ENCODE measurements at places on chromosomes 12 and 14.

DNA sequence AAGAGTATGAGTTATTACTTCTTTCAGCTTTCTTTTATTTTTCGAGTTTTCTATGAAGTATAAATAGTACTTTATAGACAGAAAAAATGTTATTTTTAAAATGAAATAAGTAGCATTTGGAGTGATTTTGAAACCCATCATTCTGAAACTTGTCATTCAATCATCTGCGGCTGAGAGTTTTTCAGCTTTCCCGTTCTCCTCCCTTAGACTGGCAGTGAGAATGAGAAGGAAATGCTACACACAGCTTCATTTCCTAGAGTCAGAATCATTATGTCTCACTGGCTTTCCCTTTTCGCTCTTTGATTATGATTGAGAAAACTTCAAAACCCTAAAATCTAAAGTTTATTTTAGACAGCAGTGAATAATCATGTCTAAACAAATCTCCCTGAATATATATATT, 33.7 kb upstream of the GNPNAT1 start:
- no peak for DNase-seq

DNA sequence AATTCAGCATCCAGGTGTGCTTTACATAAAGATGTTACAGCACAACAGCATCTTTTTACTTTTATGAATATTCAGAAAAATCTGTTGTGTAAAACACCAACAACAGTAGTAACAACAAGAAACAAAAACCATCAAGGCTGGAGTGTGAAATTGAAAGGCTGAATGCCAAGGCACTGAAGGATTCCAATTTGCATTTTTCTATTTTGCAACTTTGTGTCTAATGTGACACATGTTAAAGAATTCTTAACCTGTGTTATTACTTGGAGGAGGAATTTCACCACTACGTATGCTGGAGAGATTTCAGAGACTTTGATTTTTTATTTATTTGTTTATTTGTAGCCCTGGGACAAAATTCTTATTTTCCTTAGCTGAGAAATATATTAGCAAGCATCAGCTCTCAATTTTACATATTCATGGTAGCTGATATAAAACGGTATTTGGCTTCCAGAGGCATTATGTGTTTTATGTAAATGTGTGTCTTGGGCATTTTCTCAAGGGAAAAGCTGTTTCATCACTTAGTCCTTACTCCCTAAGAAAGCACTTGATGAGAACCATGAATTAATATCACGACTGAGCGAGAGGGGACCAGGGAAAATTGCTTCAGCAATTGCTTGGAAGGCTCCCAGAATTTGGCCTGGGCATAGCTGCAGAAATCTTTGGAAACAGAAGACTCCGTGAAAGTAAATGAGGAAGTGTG, 475.4 kb downstream of the TMEM132D start:
- no peak for DNase-seq

- no peak for DNase-seq
These were observed 27.7 kb upstream of the PEX5 start for GRCh38 chr12:7161811-7162210.

DNA sequence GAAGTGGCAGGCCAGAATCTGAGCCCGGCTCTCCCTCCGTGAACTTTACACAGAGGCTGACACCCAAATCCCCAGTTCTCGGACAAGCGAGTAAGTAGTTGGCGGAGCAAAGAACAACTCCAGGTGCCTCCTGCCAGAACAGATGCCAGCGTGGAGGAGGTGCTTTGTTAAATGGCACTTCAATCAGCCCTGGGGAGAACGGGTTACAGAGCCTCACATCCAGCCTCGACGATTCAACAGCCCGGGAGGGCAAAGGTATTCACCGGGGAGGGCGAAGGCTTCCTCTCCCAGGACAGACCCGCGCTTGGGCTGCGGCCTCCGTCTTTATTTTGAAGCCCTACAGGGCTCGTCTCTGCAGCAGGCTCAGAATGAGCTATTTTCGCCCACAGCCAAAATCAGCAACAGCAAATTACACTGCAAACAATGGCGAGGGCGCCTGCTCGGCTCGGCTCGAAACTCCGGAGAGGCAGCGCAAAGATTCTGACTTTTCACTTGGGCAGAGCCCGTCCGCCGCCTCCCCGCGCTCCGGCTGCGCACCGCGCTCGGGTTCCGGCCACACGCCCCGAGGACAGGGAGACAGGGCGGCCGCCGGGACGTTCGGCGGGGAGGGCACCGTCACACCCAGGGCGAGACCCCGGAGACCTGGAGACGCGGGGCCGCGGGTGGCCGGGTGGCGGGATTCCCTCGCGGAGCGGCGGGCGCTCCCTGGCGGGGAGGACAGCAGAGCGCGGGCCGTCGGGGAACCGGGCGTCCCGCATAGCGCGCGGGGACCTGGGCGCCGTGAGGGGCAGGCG, 811 bp downstream of the TMCC3 start:
- DNase-seq, result no peak

DNA sequence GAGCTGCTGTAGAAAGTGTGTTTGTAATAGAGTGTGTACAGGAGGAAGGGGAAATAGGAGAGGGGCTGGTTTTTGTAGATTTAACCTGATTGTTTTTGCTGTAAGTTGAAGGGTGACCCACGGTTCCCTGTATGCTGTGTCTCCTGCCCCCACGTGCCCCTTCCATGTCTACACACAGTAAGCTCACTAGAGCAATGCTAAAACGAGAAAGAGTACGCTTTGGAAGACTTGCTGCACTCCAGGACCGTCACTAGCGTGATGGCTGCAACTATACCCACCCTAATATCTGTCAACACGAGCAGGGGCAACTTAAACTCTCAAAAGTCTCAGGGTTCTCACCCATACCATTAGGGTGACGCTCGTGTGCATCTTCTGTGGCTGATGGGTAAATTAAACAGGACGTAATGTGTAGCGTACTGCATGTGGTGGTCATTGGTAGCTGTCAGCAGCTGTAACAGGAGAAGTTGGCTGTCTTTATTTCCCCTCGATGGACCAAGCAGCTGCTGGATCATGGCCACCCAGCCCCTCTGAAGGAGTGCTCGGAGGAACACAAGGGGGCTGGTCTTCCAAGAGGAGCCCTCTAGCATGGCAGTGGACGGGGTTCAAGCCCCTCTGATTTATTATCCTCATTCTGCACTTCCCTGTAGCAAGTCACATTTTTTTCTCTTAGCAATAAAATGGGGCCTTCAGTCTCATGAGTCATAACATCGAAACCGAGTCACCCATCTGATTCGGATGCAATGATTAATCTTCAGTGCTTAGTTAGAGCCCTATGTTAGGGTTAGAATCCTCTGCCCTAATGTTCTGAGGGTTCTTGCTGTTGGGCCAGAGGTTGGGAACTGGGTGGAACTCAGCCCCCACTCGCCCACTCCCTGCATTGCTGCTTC, 14.0 kb downstream of the CCND2 start:
- no peak for DNase-seq

DNA sequence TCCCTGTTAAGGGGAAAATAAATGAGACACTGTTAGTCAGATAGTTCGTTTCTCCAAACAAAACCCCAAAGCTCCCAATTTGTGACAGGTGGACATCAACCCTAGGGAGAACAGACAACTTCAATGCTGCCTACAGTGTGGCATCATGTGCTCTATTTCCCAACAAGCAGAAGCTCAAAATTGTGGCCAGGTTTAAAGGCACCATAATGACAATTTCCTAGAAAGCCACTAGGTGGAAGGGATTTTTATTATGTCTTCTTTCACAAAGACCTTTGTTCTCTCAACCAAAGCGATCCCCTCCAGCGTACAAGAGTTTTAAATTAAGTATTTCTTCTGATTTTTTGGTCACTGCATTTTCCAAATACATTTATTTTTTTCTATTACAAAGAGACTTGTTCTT, 88.0 kb upstream of the MBIP start:
- no peak for DNase-seq

DNA sequence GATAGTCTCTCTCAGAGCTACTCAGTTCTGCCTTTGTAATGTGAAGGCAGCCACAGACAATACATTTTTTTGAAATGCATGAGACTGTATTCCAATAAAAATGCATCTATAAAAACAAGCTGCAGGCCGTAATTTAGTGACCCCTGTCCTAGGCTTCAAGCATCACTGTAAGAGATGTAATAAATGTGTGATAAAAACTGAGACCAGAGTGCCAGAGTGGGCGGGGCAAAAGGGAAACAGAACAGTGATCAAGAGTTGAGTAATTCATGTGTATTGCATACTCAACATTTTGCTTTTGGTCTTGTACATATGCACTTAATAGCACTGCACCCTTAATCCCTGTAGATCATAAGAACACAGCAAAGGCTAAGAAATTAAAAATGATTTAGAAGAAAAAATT, 743.5 kb downstream of the DIO2 start:
- DNase-seq, result no peak

- no peak for DNase-seq
These were observed 117.4 kb upstream of the RTL1 start for GRCh38 chr14:101020834-101021370.

DNA sequence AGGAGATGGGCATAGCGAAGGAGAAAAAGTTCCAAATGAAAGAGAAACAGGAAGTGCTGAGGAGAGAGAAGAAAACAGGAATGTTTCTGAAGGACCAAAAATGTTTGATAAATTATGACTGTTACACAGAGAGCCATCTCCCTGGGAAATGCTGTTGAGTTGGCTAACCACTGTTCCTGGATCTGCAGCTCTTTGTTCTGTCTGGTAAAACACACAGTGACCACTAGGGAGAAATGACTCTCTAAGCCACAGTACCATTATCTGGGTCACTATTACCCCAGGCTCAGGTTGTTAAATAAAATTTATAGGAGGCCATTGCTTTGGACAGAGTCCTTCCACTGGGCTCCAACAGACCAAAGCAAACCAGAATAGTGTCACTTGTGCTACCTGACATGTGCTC, 219.3 kb downstream of the CRADD start:
- no peak for DNase-seq

DNA sequence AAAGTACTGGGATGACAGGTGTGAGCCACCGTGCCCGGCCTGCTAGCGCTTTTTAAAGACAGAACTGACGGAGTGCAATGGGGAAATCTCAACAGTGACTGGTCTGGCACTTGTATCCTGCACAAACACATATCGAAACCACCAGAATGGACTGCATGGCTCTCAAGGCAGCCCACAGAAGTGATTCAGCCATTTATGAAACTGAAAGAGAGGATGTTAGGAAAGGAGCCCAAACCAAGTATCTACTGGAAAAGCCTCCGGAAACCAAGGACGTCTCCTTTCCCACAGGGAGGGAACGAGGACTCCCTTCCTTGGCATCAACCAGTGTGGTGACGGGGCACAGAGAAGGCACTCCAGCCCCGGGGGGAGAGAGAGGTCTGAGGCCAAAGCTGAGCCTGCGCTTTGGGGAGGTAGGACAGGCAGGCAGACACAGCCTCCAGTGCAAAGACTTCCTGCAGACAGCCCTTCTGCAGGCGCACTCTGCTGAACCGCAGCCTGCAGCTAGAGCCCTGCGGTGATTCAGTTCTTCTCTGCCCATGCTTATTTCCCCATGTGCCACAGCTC, 16.5 kb downstream of the SLC15A4 start:
- DNase-seq, result no peak

GRCh38 chr12:88960213-88960878, 380.1 kb upstream of the KITLG start:
- DNase-seq, result no peak

- no peak for DNase-seq
These were observed 132.7 kb downstream of the SSPN start for GRCh38 chr12:26327975-26328644.

DNA sequence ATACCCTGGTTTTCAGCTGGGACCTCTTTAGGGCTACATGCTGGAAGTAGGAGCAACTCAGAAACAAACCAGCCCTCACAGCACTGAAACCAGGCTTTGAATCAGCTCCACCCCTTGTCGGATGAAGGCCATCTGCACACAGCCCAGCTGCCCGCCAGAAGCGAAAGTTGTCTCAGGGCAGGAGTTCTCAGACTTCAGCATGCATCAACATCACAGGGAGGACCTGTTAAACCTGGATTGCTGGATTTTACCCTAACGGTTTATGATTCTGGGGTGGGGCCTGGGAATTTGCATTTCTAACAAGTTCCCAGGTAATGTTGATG, 10.9 kb downstream of the SYNDIG1L start:
- no peak for DNase-seq

DNA sequence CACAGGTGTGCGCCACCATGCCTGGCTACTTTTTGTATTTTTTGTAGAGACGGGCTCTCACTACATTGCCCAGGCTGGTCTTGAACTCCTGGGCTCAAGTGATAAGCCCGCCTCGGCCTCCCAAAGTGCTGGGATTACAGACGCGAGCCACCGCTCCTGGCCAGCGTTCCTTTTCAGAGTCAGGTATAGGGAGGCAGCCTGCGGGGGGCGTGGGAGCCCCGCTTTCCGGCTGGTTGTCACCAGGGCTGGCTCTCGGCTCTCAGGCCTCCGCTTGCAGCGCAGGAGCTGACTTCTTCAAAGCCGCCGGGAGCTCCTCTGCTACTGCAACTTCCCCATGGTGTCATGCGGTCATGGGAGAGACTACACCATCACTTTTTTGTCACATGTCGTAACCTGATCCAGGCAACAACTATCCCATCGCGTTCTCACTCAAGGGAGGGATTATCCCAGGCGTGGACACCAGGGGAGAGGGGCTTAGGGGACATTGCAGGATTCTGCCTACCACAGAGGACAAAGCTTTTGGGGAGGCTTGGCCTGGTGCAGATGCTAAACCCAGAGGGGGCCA, 129.4 kb downstream of the SCARB1 start:
- no peak for DNase-seq

GRCh38 chr12:93380480-93381121, 2.9 kb downstream of the NUDT4 start:
- DNase-seq, result no peak

GRCh38 chr12:22416801-22417200, 82.3 kb upstream of the ST8SIA1 start:
- no peak for DNase-seq

DNA sequence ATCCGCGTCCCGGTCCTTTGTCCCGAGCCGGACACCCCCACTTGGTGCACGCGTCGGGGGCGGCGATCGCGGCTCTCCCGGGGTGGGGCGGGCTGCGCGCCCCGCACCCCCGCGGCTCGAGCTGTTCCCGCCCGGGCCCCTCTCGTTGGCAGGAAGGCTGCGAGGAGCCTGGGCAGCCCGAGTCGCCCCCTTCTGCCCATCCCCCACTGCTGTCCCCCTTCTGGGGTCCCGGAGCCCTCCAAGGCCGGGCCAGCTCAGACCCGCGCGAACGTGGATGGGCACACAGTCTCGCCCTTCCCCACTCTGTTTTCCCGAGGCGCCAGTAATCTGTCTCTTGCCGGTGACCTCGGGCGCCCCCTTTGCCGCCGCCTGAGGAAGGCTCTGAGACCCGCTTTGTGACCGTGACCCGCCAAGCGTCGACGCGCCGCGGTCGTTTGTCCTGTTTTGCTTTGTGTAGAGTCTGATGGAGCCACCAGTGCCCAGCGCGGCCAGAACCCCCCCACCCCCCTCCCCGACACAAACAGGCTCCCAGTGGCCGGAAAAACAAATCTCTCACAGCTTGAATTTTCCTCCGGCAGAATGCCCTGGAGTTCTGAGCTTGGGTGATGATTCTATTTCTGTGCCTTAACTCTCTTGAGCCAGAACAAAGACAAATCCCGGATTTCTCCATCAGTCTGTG, 610 bp downstream of the C14orf132 start:
- no peak for DNase-seq

GRCh38 chr14:104852280-104852663, 12.8 kb upstream of the CEP170B start:
- DNase-seq, result no peak
